COLO829 (cell line): ENCODE measurements at places on chromosomes 3 and 15.

GRCh38 chr15:67784090-67784781 is 41.1 kb upstream of the SKOR1 start:
- DNase-seq: no peak

DNA sequence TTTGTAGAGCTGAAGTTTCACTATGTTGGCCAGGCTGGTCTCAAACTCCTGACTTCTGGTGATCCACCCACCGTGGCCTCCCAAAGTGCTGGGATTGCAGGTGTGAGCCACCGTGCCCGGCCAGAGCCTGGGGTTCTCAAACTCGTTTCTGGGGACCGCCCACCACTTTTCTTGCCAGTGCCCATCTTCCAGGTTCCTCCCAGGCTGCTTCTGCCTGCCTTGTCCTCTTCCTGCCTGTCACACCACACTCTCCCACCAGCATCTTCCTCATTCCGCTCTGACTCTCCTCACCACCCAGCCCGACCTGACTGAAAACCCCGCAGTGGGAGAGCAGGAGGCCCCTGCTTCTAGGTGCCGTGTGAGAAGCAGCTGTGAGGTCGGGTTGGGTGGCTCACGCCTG is 3.1 kb upstream of the DYNLT2B start:
- DNase-seq: no peak

- DNase-seq: no peak
These were observed 25.4 kb upstream of the SRP14 start for GRCh38 chr15:40064231-40064894.

- peak; percentile 67 for DNase-seq
These were observed 12.2 kb upstream of the PIK3R4 start for GRCh38 chr3:130758624-130759369.

- no peak for DNase-seq
These were observed 52.8 kb downstream of the GPR160 start for GRCh38 chr3:170090601-170090981.

- DNase-seq: no peak
These were observed 753.9 kb downstream of the TUSC7 start for GRCh38 chr3:117463276-117464115.

DNA sequence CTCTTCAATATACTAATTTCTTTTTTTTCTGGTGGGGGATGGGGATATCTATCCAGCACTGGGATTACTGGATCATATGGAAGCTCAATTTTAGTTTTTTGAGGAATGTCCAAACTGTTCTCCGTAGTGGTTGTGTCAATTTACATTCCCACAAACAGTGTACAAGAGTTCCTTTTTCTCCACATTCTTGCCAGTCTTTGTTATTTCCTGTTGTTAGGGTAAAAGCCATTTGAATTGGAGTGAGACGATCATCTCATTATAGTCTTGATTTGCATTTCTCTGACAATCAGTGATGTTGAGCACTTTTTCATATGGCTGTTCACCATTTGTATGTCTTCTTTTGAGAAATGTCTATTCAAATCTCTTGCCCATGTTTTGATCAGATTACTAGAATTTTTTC is 12.8 kb upstream of the WDR49 start:
- DNase-seq: no peak

DNA sequence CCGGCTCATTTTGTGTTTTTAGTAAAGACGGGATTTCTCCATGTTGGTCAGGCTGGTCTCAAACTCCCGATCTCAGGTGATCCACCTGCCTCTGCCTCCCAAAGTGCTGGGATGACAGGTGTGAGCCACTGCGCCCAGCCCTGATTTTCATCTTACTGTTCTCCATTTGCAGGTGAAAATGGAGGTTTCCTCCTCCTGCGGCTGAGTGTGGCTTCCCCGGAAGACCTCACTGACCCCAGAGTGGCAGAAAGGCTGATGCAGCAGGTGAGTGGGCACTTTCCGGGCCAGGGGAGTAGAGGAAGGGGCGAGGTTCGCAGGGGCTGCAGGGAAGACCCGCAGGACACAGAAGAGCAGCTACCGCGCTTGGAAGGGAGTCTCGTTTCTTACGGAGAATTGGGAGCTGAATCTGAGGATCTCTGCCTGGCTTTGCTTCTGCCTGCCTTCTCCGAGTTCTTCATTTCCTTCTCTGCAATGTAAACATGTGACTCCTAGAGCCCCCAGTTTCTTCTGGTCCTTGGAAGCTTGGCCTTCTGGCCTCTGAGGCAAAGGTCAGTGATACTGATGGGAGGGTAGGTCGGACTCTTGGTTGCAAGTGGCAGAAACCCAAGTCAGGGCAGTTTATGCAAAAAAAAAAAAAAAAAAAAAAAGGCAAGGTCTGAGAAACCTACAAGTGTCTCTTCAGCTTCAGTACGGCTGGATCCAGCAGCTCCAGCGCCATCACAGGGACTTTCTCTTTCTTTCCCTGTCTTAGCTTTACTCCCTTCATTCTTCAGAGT is 8.9 kb downstream of the MUC20 start:
- no peak for DNase-seq

DNA sequence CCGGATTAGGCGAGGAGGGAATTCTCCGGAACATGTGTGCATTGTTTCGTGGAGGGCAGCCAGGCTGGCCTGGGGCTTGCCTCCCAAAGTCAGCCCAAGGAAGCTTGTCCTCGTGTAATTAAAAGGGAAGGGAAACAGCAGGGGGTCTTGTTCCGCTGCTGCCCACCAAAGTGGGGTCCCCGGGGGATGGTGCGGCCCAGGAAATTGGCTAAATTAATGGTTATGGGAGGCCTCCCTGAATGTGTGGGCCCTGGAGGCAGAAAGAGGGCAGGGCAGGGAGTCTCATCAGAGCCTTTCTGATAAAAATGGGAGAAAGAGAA is 118.1 kb downstream of the OPA1 start:
- no peak for DNase-seq

DNA sequence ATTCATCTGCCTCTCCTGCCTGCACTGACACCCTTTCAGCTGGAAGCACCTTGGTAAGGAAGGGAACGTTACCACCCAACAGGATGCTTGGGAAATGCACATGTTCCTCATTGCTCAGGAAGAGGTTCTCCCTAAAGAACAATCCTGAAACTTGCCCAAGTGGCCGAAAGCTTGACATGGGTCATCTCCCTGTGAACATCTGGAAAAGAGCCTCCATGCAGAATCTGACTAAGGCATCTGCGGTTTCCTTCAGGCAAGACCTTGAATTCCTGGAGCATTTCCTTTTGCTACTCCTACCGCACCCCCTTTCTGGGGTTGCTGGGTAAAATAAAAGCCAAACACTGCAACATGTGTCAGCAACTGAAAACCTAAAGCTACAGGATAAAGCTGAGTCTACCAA is 68.7 kb upstream of the SNRK start:
- DNase-seq: no peak
